Colonic mucosa (tissue), 4 donors: ENCODE measurements at places on chromosomes 5 and 9. TPM values are rescaled to one million over a fixed set of nuclear protein-coding genes. Genes with fewer than 3 reads are reported as not detected.

ANKRD34B gene
- total RNA-seq, result not detected

CDX1 gene
- 299 TPM for total RNA-seq

SPATA31D4 gene
- not detected for total RNA-seq

NRG2 gene
- 0.48 TPM for total RNA-seq

DNA sequence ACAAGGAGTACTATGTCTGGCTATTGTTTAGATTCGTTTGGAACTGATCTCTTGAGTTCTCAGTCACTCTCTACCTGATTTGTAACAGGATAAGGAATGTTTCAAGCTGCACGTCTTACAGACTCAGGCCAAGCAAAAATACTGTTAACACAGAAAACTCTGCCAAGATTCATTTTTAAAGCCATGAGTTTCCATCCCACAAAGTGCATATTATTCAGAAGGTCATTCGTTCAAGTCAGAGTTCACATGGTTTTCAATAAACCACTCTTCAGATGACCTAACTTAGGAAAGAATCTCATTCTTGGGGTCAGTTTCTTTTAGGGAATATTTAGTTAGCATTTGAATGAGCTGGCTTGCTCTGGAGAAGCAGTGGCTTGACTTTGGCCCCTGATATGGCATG, 49.3 kb downstream of the F2R start:
- DNase-seq, result no peak

DNA sequence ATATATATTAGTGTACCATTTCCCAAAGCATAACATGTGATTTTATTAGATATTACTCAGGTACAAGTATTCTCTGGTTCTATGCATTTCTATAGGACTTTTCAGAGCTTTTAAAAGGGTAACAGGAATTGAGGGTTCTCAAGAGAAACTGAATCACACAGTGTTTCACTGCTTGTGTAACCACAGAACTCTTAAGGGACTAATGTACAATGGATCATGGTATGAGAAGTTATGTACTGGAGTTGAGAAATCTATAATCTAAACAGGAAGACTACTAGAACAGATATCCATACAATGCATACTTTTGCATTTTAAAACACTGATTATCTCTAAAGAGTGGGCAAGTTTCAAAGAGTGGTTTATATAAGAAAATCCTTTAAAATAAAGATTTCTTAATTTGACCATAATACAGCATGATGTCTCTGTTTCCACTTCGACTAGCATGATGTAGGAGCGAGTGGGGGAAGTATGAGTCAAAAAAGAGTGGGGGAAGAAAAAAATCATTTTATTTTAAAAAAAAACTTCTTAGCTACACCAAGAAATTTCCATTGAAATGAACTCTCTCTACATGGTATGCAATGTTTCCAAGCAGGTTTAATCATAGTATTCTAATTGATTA, 183.5 kb downstream of the RFX3 start:
- DNase-seq, result no peak

- DNase-seq, result peak; percentile 77
These were observed 23.4 kb downstream of the C9orf50 start for GRCh38 chr9:129597355-129598088.
